Activated T-helper 2 cell treated with anti-CD3 and anti-CD28 coated beads, Interferon-gamma antibody, Interleukin-2, Interleukin-4, amounts not matched to agents 10 μg/mL and 5 μg/mL and 100 μg/mL, durations not matched to agents 14 hours and 24 hours and 36 hours (primary cell): ENCODE measurements at places on chromosomes 3 and 15.

DNA sequence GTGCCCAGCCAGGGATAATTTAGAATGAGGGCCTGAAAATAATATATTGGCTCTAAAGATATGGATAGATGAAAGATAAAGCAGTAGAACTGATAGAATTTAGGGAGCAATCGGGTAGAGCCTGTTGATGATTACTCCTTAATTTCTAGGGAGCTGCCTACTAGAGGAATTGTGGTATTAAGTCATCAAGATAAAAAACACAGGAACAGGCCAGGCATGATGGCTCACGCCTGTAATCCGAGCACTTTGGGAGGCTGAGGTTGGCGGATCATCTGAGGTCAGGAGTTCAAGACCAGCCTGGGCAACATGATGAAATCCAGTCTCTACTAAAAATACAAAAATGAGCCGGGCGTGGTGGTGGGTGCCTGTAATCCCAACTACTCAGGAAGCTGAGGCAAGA lies 130.4 kb downstream of the PCCB start:
- H3K4me3 ChIP-seq, result no peak overlapping the region
- H3K4me1 ChIP-seq, result peaks cover 5% of the 10 kb centered on the region
- H3K36me3 ChIP-seq, result peaks cover 11% of the 10 kb centered on the region
- no peak for DNase-seq
- no peaks in the 10 kb centered on the region for H3K27me3 ChIP-seq

DNA sequence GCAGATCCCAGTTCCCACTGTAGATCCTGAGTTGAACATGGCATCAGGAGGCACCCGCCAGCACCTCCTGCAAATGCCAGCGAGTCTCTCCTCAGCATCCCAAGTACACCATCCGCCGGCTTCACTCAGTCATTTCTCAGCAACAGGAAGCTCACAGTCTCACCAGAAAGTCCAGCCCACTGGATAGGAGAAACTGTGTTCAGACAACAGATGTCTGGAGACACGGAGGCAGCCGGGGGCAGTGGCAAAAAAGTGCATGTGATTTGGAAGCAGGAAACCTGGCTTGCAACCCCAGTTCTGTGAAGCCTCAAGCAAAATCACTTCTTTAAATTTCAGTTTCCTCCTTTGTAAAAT lies 68.7 kb downstream of the SRGAP3 start:
- H3K36me3 ChIP-seq, result peaks cover 3% of the 10 kb centered on the region
- H3K27ac ChIP-seq, result peak overlapping the region; percentile 74
- peaks cover 41% of the 10 kb centered on the region for H3K4me1 ChIP-seq
- H3K27me3 ChIP-seq, result peaks cover 2% of the 10 kb centered on the region
- DNase-seq, result no peak

DNA sequence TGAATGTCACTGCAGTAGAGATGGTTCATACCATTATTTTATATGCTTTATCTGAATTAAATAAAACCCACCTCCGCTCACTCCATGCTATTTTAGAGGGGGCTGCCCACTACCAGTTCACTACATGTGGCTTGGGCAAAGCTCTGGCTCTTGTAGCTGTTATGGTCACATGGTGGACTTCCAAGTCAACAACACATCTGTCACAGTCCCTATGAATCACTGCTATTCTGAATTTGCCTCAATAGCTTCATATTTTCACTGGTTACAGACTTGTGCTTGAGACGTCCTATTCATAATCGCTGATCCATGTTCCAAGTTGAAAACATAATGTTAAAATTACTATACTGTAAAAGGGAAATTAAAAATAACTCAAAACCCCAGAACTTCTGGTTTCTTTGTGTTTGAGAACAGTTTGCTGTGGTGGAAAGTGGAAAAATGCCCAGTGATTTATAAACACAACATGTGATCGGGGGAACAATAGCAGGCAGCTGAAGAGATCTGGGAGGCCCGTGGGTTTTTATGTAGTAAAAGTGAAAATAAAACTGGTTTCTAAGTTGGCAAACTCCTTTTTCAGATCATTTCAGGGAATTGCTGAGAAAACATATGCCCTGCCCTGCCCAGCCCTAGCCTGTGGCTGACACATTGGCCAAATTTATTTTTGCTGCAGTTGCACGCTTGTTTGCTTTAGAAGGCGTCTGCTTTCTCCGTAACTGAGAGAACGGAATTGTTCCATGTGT lies 128.8 kb upstream of the PRR23C start:
- H3K36me3 ChIP-seq, result no peaks in the 10 kb centered on the region
- H3K27me3 ChIP-seq, result peaks cover 26% of the 10 kb centered on the region
- H3K27ac ChIP-seq, result no peak overlapping the region
- H3K4me3 ChIP-seq, result no peak overlapping the region

GRCh38 chr3:40309925-40310695 lies 603 bp downstream of the EIF1B start:
- peaks cover 34% of the 10 kb centered on the region for H3K36me3 ChIP-seq
- peaks cover 20% of the 10 kb centered on the region for H3K4me1 ChIP-seq
- no peaks in the 10 kb centered on the region for H3K27me3 ChIP-seq

DNA sequence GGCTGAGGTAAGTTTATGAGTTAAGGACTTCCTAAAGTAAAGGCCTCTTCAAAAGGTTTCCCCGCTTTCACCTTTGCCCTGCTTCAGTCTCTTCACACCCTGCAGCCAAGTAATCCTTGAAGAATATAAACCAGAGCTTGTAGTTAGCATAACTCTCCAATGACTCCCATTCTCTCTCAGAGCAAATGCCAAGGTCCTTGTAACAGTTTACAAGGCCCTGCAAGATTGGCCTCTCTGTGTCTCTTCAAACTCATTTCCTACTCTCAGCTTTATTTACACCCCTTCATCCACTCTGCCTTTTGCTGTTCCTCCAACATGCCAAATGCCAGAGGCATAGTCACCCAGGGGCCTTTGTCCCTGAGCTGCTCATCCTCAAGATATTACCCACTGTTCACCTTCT lies 60.5 kb upstream of the MME start:
- no peak overlapping the region for H3K27ac ChIP-seq
- no peaks in the 10 kb centered on the region for H3K27me3 ChIP-seq
- H3K4me1 ChIP-seq, result no peaks in the 10 kb centered on the region
- no peak overlapping the region for H3K4me3 ChIP-seq
- H3K36me3 ChIP-seq, result no peaks in the 10 kb centered on the region

DNA sequence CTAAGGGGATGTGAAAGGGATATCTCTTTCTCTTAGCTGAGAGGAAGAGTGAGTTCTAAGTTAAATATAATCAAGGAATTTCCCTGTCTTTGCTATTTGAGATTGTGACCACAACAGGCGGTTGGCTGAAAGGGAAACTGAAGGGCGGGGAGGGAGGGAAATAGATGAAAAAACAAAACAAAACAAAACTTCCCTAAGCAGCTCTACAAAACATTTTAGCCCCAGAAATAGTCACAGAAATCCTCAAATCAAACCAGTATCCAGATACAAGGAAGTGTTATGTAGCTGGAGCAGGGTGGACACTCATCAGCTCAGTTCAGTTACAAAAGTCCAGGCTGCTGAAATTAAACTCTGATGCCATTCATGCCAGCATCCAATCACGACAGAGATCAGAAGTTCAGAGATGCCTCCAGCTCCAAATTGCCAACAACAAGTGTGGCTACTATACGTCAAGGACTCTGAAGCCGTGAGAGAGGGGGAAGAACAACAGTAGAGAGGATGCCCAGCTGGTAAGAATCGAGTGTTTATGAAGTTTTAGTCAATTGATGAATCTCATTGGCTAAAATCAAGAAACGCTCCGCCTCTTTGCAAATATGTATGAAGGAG lies 319 bp upstream of the TP63 start:
- DNase-seq, result no peak
- peak overlapping the region; percentile 51 for H3K4me3 ChIP-seq
- peak overlapping the region; percentile 86 for H3K27ac ChIP-seq
- H3K27me3 ChIP-seq, result no peaks in the 10 kb centered on the region
- peaks cover 37% of the 10 kb centered on the region for H3K4me1 ChIP-seq

GRCh38 chr3:71564361-71564760 lies 19.2 kb downstream of the FOXP1 start:
- H3K36me3 ChIP-seq, result peaks cover 33% of the 10 kb centered on the region
- H3K4me1 ChIP-seq, result peaks cover 7% of the 10 kb centered on the region

DNA sequence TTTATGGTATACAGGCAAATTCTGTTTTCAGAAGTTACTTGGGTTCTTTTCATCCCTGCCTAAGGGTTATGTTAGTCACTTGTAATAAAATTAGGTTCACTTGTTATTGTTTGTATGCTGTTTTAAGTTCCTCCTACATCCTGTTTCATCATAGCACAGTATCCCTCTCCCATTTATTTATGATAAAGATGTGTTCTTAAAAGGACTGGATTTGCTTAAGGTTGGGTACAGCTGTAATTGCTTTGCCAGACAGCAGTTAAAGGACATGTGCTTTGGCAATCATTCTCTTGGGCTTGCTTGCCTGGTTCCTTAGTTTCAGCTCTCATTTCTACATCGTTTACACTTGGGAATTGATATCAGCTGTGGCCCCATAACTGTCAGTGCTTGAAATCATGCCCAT lies 11.7 kb downstream of the ATP2C1 start:
- no peak overlapping the region for H3K4me3 ChIP-seq
- no peaks in the 10 kb centered on the region for H3K27me3 ChIP-seq
- peaks cover 51% of the 10 kb centered on the region for H3K4me1 ChIP-seq
- no peak for DNase-seq

DNA sequence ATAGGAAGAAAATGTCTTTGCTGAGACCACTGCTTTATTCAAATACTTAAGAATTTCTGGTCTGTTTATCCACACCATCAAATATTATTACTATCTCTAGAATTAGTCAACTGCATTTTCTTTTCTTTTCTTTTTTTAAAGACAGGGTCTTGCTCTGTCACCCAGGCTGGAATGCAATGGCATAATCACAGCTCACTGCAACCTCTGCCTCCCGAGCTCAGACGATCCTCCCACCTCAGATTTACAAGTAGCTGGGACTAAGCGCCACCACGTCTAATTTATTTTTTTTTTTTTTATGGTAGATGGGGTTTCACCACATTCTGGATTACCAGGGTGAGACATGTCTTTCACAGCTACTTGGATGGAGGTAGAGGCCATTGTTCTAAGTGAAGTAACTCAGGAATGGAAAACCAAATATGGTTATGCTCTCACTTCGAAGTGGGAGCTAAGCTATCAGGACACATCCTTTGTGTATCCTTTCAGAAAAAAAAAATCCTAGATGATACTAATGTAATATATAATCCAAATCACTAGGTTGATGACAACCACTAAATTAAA lies 52.8 kb downstream of the STAG1 start:
- H3K4me3 ChIP-seq, result no peak overlapping the region
- H3K4me1 ChIP-seq, result peaks cover 11% of the 10 kb centered on the region
- H3K27me3 ChIP-seq, result no peaks in the 10 kb centered on the region
- peaks cover 69% of the 10 kb centered on the region for H3K36me3 ChIP-seq

DNA sequence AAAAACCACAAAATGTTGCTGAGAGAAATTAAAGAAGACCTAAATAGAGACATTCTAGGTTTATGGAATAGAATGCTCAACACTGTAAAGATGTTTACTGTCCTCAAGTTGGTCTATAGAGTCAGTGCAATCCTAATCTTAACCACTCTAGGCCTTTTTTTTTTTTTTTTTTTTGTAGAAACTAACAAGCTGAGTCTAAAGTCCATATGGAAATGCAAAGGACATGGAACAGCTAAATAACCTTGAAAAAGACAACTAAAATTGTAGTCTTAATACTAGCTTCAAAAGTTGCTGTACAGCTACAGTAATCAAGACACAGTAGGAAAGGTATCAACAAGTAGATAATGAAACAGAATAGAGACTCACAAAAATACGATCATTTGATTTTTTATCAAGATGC lies 32.9 kb downstream of the CDV3 start:
- no peak overlapping the region for H3K27ac ChIP-seq
- H3K36me3 ChIP-seq, result peaks cover 85% of the 10 kb centered on the region
- no peak for DNase-seq
- peaks cover 3% of the 10 kb centered on the region for H3K4me1 ChIP-seq

DNA sequence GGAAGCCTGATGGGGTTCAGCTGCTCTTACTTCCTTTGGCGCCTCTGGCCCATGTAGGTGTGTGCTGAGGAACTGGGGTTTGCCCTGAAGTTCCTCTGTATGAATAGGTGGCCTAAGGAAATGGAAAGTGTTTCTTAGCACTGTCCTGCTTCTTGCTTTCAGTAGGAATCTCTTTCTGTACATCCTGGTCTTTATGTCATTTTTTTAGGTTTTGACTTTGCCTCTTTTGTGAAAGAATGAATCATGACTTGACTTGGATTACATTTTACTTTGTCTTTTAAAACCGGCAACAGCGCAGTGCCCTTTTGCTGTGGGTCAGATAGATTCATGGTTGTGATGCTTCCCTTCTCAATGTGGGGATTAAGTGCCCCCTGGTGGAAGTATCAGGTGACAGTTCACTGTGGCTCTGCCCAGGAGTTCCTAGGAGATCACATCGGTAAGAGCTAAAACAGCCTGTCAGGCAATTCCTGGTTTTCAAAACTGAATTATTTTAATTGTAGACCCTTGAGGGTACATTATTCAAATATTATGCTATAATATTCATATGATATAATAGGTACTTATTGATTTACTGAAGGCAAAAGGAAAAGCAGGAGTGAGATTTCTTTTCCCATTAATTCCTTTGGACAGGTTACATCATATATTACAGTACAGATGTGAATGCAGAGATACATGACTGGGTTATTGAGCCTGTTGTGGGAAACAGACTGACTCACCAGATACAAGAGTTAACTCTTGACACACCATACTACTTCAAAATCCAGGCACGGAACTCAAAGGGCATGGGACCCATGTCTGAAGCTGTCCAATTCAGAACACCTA lies 95.4 kb downstream of the HCN4 start:
- peaks cover 4% of the 10 kb centered on the region for H3K4me1 ChIP-seq
- DNase-seq, result peak; percentile 15
- H3K4me3 ChIP-seq, result no peak overlapping the region
- no peaks in the 10 kb centered on the region for H3K27me3 ChIP-seq

DNA sequence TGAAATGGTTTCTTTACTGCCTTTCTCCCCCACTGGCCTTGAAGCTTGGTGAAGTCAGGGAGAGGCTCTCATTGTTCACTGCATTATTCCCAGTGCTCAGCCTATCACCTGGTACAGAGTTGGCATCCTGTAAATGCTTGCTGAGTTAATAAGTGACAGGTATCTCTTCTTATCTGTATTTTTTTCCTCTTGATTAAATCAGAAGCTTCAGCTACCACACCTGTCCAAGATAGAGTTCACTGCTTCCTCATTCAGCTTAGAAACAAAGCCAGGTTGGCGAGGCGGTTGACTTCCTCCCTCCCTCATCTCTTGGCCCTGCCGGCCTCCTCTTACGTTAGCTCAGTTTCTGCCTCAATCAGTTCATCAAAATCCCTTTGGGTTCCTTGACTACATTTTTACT lies 142.8 kb downstream of the LIPC start:
- peaks cover 9% of the 10 kb centered on the region for H3K4me1 ChIP-seq
- H3K27ac ChIP-seq, result no peak overlapping the region
- DNase-seq, result no peak
- H3K27me3 ChIP-seq, result no peaks in the 10 kb centered on the region
- H3K4me3 ChIP-seq, result no peak overlapping the region

- peaks cover 5% of the 10 kb centered on the region for H3K36me3 ChIP-seq
- H3K4me3 ChIP-seq, result no peak overlapping the region
- DNase-seq, result no peak
- peaks cover 73% of the 10 kb centered on the region for H3K27me3 ChIP-seq
- H3K4me1 ChIP-seq, result peaks cover 29% of the 10 kb centered on the region
These were observed 7.0 kb downstream of the CCR2 start for GRCh38 chr3:46360907-46361306.

GRCh38 chr3:157594413-157594812 lies 91.2 kb upstream of the VEPH1 start:
- no peaks in the 10 kb centered on the region for H3K4me1 ChIP-seq
- no peak overlapping the region for H3K4me3 ChIP-seq
- no peak for DNase-seq
- H3K27ac ChIP-seq, result no peak overlapping the region
- H3K36me3 ChIP-seq, result no peaks in the 10 kb centered on the region
